Body of pancreas (tissue), 4 donors: ENCODE measurements at places on chromosomes 11 and 22. TPM values are rescaled to one million over a fixed set of nuclear protein-coding genes. Genes with fewer than 3 reads are reported as not detected.

GRCh38 chr11:27722953-27723344 lies 22.7 kb upstream of the BDNF start:
- no peak for DNase-seq

DNA sequence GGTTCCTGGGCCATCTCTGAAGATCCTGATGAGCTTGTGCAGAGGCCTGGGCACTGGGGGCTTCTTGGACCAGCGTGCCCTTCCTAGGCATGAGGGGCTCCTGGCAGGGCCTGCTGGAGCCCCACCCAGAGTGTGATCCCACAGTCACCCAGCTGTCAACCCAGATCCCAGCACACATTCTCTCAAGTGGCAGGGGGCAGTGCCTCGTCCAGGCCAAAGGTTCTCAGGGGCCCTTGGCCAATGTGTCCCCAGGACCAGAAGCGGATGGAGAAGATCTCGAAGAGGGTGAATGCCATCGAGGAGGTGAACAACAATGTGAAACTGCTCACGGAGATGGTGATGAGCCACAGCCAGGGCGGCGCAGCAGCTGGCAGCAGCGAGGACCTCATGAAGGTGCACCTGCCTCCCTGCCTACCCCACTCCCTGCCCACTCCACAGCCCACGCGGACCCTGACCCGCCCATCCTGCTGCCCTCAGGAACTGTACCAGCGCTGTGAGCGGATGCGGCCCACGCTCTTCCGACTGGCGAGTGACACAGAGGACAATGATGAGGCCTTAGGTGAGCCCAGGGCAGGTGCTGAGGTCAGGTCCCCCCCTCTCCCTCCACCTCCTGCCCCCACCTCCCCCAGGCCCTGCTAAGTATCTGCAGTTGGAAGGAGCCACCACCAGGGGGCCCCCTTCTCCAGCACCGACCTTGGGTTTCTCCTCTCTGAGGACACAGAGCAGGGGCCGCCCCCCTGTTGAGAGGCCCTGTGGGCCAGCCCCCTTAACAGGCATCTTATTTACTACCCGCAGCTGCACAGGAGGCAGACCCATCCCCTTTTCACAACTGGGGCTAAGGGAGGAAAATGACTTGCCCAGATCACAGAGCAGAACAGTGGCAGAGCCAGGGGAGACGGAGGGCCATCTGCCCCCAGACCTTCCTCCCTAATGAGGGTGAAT lies 14.7 kb downstream of the GGA1 start:
- peak; percentile 55 for DNase-seq

DNA sequence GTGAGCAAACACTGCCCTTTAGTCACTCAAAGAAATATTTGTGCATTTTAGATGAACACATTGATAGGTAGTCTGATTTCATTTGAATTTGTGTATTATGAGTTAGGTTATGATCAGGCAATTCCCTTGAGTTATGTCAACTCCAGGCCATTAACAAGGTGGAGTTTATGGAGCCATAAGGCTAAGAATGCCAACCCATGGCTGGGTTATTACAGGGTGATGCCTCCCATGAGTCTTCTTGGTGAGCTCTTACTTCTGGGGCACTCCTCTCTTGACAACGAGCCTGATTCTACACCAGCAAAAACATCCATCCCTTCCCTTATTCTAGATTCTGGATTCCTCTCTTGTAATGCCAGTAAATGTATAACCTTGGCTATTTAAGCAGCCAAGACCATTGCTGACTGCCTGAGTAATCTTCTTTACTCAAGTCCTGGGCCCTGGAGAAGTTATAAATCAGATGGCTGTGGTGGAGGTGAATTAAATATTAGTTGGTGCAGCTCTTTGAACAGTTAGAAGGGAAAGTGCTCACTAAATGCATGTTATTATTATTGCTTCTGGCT lies 645.7 kb upstream of the TENM4 start:
- DNase-seq: no peak

DNA sequence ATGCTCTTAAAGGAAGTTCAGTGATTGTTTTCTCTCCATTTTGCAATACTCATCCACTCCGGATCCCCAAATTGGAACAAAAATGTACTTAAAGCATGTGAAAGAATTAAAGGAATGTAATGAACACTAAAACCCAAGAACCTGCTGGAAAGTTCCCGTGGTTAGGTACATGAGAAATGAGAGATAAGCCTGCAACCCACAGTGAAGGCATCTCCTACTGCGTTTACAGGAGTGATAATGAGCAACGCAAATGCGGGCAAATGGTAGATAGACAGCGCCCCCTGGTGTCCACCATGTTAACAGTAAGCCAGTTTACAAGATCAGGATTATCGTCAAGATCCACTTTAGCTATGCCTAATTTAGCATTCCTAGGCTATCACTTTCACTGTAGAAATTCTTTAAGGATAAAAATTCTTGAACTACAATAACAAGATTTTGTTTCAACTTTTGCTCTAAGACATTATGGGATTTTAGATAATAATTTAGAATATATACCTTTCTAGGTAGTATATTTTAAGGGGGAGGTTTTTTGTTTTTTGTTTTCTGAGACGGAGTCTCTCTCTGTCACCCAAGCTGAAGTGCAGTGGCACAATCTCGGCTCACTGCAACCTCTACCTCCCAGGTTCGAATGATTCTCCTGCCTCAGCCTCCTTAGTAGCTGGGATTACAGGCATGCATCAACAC lies 29.9 kb downstream of the ALG9 start:
- peak; percentile 86 for DNase-seq

TTC36 gene
- total RNA-seq: not detected
